T-cell (primary cell): ENCODE measurements at places on chromosomes 13 and 19. TPM values are rescaled to one million over a fixed set of nuclear protein-coding genes. Genes with fewer than 3 reads are reported as not detected.

ZNF626 gene
- total RNA-seq = 9.4 TPM

PEG3 gene
- total RNA-seq = 1.5 TPM

LMTK3 gene
- 28.2 TPM for total RNA-seq

RRAS gene
- total RNA-seq = 15.4 TPM

KLHL1 gene
- not detected for total RNA-seq

ZNF226 gene
- 38.4 TPM for total RNA-seq

PGLYRP2 gene
- total RNA-seq = 1.3 TPM

CYP4F8 gene
- total RNA-seq = not detected

ZNF792 gene
- 29.0 TPM for total RNA-seq

SLITRK1 gene
- total RNA-seq = not detected

CNFN gene
- total RNA-seq = not detected

ZNF253 gene
- total RNA-seq = 11.3 TPM

KIR3DL1 gene
- 0.68 TPM for total RNA-seq

ZIK1 gene
- total RNA-seq = 10.6 TPM

C19orf73 gene
- total RNA-seq = 3.5 TPM

SLITRK6 gene
- not detected for total RNA-seq

ZNF524 gene
- total RNA-seq = 42.2 TPM

PRRG2 gene
- 0.60 TPM for total RNA-seq

LILRB5 gene
- not detected for total RNA-seq

DPY19L3 gene
- total RNA-seq = 15.9 TPM

BCAM gene
- total RNA-seq = not detected

MBD3L3 gene
- not detected for total RNA-seq

SPRED3 gene
- 2.2 TPM for total RNA-seq

SULT2A1 gene
- total RNA-seq = not detected

SPATA13 gene
- total RNA-seq = 108 TPM
